ENCODE measurements at places on chromosomes 1 and 21.

- no peak for DNase-seq
Observed at GRCh38 chr1:228941666-228942065, 206.4 kb downstream of the RHOU start.

- no peak for DNase-seq
Observed at GRCh38 chr1:212485571-212485912, 52.8 kb downstream of the NENF start.

GRCh38 chr21:15626031-15626430 lies 103.8 kb upstream of the USP25 start:
- DNase-seq = no peak

DNA sequence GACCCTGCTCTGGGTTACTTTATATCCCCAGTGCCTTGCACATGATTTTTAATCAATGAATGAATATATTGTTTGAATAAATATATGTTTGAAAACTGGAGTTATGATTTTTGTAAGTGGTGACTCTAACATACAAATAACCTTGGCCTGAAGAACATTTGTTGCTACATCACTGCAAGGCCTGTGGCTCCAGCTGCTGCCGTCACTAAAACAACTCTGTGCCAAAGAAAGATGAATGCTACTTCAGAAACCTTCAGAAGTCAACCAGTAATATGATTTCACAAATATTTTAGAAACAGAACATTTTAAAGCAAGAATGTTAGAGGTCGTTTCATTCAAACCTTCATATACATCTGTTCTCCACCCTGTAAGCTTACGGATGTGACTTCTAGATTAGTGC lies 60.6 kb upstream of the SEC16B start:
- DNase-seq = no peak

- no peak for DNase-seq
Observed at GRCh38 chr21:40658311-40658710, 188.6 kb downstream of the DSCAM start.

DNA sequence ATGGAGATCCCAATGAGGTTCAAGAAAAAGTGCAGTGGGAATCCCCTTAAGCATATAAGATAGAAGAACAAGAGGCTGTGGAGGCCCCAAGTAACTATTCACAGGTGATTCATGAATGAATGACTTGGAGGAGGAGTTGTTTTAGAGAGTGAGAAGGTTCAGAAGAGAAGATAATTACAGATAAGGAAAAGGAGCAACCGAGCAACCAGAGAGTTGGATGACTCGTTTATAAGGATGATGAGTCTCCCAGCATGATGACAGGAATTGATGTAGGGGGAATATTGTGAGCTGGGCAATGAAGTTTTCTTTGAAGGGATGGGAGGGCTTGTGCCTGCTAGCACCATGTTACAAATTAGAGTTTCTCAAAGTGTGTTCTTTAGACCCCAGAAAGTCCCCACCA lies 9.8 kb downstream of the C8A start:
- no peak for DNase-seq

DNA sequence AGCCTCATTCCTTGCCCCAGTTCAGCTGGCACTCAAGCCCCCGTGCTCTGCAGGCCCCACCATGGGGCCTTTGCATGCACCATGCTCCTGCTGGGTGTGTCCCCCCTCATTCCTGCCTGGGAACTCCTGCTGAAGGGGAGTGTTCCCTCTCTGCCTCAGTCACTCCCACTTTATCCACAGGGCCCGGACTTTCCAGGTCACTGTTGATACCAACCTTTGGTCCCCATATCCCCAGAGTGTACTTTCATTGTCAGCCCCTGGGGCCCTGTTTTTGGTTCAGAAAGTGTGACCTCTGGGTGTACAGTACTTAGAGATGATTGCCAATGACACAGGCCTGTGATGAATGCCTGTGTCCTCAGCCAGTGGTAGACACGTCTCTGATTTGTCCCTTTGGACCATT lies 2.9 kb downstream of the TTC22 start:
- no peak for DNase-seq

- no peak for DNase-seq
Observed at GRCh38 chr21:44263221-44263760, 1.6 kb upstream of the DNMT3L start.

DNA sequence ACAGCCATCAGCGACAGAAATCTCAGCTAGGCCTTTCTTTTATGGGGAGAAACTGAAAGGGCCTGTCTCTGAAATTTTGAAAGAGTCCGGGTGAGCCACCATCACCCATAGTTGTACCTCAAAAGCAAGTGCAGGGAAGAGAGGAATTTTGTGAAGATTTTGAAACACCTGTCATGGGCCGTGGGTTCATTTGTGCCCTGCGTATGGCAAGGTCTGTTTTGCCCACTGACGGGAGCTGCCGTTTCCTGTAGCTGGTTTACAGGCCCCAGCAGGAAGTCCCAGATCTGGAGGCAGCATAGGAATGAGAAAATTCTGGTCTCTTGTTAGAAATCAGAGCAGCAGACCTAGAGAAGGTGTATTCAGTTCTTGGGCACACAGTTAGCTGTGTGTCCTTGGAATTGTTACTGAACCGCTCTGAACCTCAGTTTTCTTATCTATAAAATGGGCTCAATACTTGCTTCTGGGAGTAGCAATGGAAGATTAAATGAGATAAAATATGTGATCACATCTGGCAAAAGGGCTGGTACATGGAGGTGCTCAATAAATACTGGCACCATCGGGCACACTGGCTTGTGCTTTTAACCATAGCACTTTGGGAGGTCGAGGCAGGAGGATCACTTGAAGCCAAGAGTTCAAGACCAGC lies 52.5 kb downstream of the MAN1C1 start:
- no peak for DNase-seq

GRCh38 chr1:157472959-157473358 lies 79.4 kb downstream of the FCRL5 start:
- no peak for DNase-seq

DNA sequence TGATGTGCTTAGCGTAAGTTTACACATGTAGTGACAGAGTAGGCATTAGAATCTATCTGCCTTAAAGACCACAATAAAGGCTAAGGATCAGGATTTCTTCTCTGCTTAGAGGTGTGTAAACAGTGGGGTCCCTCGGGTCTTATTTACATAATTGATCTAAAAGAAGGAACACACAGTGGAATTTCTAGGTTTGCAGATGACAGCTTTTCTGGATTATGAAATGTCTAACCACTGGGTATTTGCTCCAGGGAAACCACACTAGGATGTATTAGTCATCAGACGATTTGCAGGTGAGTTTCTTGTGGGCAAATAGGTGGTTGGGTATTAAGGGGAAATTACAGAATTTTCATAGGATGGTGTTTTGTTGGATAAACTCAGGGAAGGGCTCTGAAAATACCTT lies 5.8 kb downstream of the LRRC8D start:
- no peak for DNase-seq

GRCh38 chr1:109484519-109484975 lies 842 bp downstream of the ATXN7L2 start:
- no peak for DNase-seq

DNA sequence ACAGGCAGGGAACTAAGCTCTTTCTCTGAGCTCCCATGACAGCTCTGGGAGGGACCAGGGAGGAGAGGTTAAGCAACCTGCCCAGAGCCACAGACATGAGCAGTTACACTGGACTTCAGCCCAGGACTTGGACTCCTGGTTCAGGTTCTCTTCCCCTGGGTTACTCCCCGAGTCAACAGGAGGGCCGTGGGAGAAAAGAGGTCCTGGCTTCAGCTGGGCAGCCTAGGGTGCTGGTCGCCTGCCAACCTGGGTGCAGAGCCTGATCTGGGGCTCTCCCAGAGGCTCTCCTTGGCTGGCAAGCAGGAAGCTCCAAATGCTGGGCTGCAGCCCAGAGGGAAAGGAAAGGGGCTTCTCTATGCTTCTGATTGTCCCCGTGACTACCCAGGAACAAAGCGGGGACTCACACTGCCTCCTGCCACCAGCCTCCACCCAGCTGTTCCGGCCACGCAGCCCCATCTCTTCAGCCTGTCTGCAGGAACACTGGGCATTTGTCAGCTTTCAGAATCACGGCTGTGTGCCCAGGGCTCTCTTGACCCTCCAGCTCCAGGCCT lies 141.8 kb downstream of the HIVEP3 start:
- no peak for DNase-seq

GRCh38 chr1:66623812-66624211 lies 89.9 kb downstream of the SGIP1 start:
- no peak for DNase-seq

DNA sequence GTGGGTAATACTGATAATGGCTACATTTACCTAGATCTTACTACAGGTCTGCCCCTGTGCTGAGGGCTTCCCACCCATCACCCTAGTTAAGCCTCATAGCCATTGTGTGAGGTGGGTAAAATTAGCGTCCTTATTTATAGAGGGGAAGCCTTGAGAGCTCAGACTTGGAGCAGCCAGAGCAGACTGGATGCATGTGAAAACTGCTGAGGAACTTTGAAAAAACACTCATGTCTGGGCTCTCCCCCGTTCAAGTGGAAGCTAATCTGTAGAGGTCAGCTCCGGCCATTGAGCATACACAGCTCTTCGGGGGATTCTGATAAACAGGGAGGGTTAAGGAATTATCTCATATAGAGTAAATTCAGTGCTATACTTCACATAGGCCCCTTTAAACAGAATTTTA lies 389.7 kb downstream of the RPS6KC1 start:
- no peak for DNase-seq

DNA sequence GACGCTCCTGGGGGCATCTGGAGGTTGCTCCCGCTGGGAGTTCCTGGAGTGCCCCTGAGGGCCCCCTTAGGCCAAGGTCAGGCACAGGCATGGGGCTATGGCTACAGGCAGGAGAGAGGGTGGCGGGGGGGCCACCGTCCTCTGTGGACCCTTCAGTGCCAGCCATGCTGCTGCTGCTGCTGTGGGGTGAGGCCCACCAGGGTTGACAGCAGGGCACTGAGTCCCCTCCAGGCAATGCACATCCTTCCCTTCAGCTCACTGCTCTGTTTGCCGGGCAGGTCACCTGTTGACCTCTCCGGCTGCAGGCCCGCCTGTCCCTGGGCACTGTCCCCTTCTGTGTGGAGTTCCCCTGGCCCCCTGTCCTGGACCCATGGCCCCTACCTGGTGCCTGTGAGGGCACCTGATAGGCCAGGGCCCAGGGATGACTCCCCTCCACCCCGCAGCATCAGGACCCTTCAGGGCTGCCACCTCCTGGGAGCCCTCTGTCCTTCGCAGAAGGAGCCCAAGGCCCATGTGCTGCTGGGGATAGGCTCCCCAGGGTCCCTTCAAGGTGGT lies 34.1 kb upstream of the ADARB1 start:
- DNase-seq = no peak

- no peak for DNase-seq
Observed at GRCh38 chr1:92854101-92854785, 22.4 kb downstream of the RPL5 start.

DNA sequence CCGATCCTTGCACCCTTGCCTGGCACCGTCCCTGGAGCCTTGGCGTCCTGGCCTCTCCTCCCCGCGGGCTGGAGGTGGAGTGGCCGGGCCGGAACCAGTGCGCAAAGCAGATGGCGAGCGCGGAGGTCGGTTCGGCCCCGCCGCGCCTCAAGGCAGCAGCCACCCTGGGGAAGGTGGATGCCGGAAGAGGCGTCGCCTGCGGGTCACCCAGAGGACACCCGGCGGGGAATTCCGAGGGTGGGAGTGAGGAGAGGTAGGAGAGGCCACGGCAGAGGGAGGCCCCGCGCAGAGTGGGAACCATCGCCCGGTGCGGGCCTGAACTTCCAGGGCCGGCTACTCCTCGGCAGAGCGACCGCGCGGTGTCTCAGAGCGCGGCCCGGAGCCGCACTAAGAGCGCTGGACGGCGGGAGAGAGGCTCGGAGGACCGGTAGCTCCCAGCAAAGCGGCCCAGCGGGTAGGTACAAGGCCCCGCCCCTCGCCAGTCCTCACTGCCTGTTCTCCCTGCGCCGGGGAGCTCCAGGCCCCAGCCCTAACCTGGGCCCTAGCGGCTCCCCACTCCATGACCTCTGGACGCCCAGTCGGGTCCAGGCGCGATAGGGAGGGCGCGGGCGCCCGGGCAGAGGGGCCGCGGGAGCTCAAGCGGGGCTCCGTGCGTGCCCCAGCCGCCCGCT lies at the start of gene RNF207:
TSS of gene RNF207 (plus strand) at position 271 of the 671 bp plus-strand sequence. CDS start 417 bp downstream, outside the sequence.
- DNase-seq = no peak

- no peak for DNase-seq
Observed at GRCh38 chr1:21607549-21608529, 61.3 kb downstream of the RAP1GAP start.

DNA sequence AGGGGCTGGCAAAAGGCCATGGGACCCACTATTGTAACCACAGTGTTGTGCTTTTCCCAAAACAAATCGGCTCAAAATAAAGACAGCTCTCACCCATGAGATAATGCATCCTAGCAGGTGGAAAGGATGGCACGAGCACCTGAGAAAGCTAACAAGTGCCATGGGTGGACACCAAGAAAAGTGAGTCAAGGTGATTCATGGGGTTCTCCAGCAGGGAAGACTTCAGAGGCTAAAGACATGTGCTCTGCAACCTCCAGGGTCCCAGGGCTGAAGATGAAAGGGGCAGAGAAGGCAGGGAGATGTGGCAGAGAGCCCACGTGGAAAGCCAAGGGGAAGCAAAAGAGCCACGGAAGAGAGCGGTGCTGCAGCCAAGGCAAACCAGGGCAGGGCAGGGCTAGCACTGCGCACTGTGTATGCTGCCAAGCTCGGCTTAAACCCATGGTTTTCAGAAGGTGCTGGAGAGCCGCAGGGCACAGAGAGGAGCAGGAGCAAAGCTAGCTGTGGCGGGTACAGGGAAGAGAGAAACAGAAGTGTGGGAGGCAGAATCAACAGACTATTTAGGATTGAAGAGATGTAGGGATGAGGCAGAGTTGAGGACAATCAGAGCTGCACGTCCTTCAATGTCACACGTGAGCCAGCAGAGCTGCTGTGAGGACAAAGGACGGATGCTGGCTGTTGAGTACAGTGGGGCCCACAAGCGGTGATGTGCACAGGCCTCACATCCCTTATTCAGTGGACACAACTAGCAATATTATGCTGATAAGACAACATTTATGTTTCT lies 41.8 kb upstream of the C1orf198 start:
- DNase-seq = no peak

GRCh38 chr1:180918519-180918918 lies 5.8 kb downstream of the KIAA1614 start:
- DNase-seq = no peak

- DNase-seq = no peak
Observed at GRCh38 chr1:108209456-108210108, 9.4 kb upstream of the SLC25A24 start.

DNA sequence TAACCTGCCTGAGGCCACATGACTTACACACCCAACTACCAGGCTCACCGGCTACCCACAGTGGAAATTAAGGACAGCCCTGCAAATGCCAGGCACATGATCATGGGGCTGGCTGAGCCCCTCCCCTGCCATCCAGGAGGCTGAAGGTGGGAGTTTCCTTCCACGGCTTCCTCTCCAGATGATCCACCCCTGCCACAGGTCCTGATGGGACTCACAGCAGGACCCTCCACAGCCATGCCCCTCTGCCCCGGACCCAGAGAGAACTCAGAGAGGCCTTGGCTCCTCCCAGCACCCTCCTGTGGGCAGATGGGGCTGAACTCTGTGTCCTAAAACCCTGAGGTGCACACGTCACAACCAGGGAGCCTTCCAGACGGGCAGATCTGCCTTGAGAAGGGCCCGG lies 29.1 kb upstream of the CASZ1 start:
- DNase-seq = no peak

DNA sequence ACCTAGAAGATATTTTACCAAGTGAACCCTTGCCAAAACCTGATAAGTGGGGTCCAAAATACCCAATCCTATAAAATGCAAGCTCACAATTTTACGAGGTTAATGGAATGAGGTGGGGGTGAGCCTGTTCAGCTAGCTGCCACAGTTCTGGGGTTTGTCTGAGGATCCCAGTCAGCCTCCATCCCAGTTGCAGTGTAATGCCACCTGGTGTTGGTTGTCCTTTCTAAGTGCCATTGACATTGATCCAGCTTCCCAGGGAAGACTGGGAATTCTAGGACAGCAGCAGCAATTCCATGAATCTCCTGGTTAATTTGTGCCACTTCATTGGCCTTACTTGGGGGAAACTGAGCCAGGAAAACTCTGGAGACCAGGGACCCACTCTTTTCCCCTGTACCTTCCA lies 298.3 kb downstream of the RWDD3 start:
- DNase-seq = no peak
